EL (cell line): ENCODE measurements at places on chromosomes 16 and 17.

DNA sequence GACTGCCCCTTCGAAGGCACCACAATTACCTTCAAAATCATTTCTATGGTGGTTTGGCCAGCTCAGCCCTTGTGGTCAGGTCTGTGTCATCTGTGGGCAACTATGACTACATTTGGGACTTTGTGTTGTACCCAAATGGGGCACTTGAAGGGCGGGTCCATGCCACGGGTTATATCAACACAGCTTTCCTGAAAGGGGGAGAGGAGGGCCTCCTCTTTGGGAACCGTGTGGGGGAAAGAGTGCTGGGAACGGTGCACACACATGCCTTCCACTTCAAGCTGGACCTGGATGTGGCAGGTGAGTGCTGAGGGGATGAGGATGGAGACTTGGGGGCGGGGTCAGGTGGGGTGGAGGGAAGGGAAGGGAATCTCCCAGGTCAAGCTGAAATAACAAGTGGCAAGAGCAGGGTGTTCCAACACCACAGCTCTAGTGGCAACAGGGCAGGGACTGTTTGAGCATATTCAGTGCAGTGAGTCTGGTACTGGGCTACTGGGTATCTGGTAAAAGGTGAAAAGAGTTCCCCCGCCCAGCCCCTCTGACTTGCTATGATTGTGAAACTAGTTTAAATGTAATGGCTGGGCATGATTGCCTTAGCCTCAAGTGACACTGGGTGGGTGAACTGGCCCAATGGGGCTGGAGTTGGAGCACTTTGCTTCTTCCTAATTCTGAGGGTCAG lies 1.7 kb downstream of the AOC2 start:
- no peak for DNase-seq

- DNase-seq, result no peak
Observed at GRCh38 chr17:47741109-47741792, 8.2 kb downstream of the TBX21 start.

GRCh38 chr16:46918905-46919792 lies 35.0 kb downstream of the GPT2 start:
- DNase-seq, result no peak

GRCh38 chr17:81241648-81242420 lies 2.7 kb downstream of the NDUFAF8 start:
- DNase-seq, result peak; percentile 44

DNA sequence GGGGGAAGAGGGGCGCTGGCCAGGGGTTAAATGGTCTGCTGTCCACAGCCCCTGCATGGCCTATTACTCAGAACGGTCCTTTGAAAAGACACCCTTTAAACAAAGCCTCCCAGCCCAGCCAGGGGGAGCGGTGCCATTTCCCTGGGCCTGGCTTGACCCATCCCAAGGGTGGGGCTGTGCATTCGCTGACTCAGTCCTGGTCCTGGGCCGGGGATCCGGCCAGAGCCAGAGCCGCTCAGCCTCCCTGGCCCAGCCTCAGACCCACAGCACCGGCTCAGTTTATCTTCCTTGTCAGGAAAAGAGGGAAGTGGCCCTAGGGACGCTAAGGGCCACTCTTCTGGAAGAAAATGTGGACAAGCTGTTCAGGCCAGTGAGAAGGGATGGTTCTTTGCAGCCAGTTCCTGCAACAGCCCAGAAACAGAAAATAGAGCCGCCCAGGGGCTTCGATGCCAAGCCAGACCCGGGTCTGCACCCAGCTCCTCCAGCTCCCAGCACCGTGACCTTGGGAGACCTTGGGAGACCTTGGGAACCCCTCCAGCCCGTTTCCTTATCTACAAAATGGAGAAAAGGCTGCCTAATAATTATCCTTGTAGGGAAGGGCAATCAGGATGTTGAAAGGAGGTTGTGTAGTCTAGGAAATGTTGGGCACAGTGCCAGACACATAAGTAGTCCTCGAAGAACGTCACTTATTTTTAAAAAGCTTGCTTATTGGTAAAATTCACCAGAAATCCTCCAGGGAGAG lies 82.5 kb downstream of the ZDHHC7 start:
- peak; percentile 40 for DNase-seq

DNA sequence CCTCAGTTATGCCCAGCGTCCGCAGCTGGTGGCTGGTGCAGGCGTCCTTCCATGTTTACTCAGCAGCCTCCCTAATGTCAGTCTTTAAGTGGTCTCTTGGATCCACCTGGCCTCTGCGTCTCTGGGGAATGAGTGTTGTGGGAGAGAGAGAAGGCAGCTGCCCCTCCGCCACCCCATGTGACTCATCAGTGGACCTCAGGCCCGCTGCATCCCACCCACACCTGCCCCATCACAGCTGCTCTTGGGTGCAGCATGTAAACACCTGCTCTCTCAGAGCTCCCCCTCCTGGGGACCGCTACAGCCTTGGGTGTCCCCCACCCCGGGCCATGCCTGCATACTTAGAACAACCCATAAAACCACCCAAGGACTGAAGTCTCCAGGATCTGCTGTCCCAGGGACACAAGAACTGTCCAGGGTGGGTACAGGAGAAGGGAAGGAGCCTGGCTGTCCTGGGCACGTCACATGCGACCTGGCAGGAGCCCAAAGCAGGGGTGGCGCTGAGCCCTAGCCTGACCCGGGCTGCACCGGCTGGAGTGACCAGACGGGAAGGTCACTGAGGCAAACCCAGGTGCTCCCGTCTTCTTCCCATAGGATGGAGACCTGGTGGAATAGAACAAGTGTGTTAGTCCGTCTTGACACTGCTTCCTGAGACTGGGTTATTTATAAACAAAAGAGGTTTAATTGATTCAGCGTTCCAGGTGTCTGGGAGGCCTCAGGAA lies 4.2 kb downstream of the C16orf90 start:
- no peak for DNase-seq

GRCh38 chr16:27319257-27319965 lies 5.6 kb downstream of the IL4R start:
- no peak for DNase-seq

DNA sequence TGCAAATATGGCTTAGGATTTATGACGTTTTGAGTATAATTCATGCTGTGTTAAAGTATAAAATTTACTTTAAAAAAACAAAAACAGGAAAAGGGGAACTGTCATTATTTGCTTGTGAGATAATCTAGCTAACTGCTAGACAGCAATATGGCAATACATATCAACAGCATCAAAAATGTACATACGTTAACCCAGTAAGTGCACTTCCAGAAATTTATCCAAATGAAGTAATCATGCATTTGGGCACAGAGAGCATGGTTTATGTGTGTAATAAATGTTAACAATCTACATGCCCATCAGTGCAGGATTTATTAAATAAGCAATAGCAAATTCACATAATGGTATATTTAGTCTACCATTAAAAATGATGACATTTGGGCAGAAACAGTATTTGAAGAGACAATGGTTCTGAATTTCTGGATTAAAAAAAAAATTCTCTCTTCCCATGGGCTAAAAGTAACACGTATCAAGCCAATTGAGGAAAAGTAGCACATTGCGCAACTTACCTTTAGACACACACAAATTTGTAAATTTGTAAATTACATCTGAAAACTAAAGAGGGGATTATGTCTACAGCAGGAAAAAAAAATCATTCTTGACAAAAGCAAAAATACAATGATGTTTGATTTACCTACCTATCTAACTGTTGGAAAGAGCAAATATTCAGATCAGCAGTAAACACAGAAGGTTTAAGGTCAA lies 80.2 kb downstream of the CACNG1 start:
- DNase-seq, result no peak

DNA sequence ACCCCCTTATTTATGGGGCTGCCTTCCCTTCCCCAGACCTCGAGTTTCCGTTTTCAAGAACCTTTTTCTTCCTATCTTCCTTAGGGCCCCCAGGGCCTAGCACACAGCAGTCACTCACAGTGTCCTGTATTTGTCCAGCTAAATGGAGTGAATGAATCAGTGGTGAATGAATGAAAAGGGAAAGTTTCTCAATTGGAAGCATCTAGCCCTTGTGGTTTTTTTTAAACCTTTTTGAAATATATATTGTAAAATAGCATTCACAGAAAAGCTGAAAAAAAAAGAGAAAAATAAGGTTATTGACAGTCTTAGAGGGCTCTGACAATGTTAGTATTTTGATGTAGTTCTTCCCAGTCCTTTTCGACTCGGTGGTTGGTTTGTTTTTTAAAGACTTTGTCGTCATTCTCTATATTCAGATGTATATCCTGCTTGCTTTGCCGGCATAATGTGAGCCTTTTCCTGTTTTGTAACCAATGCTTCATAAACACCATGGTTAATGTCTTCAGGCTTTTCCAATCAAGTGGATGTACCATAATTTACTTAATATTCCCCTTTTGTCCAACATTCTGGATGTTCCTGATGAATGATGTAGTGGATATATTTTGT lies 45.3 kb downstream of the RAI1 start:
- no peak for DNase-seq

DNA sequence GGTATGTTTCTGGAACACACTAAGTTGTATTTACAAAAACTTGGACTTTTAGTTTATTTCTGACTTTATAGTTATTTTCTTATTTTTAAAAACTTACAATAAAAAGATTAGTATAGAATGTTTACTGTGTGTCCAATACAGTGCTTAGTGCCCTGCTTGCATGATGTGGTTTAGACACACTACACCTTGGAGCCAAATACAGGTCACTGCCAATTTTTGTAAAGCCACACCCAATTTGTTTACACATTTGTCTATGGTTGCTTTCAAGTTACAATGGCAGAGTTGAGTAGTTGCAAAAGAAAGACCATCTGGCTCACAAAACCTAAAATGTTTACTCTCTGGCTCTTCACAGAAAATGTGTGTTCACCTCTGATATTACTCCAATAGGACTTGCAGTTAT lies 807.1 kb downstream of the KCNJ2 start:
- no peak for DNase-seq

- DNase-seq, result no peak
Observed at GRCh38 chr16:77499373-77500285, 64.8 kb upstream of the ADAMTS18 start.

DNA sequence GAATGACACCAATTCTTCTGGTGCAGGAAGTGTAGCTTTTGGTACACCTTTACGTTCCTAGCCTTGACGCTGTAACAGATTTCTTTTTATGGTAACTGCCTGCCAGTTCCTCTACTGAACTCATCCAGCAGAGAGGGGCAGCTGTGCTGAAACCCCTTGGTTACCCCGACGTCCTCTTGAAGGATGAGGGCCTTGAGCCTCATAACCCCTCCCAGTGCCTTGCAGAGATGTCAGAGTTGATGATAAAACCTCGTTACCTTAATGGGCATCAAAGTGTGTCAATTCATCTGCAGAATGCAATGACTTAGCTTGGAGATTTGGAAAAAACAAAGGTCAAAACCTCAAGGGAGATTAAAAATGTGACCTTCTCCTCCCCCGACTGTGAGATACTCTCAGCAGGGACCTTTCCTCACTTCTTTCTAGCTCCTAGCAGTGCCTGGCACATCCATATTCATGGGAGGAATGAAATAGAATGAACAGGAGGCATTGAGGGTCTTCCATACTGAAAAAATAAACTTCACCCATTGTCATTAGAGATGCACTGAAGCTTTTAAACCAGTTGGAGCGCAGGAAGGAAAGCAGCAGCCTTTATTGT lies 69.2 kb downstream of the SDR42E1 start:
- no peak for DNase-seq

DNA sequence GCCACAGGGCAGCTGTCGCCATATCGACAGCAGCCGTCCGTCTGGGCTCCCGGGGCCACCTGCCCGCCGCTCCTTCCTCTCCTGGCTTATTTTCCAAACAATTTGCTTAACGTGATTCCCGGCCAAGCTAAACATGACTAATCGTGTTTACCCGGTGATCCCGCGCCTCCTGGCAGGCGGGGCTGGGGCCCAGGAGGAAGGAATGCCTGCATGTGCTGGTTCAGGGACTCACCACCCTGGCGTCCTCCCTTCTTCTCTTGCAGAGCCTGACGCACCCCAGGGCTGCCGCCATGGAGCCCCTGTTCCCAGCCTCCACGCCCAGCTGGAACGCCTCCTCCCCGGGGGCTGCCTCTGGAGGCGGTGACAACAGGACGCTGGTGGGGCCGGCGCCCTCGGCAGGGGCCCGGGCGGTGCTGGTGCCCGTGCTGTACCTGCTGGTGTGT lies 6.1 kb downstream of the SSTR5 start:
- DNase-seq, result peak; percentile 26

DNA sequence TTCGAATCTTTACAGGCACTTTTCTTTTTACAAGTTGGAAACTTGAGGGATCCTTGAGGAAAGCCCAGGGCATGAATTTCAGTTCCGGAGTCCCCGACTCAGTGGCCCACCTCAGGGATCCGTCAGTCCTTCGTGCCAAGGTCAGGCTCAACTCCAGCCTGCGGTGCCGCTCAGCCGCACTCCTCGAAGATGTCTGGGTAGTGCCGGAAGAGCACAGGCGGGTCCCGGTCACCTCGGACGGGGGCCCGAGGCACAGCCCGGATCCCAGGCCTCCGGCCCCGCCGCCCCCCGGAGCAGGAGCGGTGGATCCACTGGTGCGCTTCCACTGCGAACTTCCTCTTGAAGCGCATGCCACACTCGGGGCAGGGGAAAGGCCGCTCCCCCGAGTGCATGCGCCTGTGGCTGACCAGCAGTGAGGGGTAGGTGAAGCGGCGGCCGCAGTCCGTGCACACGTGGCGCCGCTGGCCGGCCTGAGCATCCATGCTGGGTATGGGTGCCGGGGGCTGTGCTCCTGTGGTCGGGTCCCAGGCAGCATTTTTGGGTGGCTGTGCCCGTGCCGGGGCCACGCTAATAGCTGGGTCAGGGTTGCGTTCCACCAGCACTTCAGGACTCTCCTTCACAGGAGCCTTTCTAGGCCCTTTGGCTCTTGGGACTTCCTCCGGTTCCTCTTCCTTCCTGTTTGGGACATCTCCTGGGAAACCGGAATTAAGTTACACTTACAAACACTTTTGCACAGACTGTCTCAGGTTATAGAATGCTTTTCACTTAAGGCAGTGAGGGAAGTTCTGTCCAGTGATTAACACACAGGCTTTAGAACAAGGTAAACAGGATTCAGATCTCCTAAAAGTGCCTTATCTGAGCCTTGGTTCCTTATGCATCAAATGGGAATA lies 1.5 kb downstream of the ZNF688 start:
- DNase-seq, result no peak

GRCh38 chr17:55284001-55284884 lies 19.5 kb downstream of the HLF start:
- no peak for DNase-seq

DNA sequence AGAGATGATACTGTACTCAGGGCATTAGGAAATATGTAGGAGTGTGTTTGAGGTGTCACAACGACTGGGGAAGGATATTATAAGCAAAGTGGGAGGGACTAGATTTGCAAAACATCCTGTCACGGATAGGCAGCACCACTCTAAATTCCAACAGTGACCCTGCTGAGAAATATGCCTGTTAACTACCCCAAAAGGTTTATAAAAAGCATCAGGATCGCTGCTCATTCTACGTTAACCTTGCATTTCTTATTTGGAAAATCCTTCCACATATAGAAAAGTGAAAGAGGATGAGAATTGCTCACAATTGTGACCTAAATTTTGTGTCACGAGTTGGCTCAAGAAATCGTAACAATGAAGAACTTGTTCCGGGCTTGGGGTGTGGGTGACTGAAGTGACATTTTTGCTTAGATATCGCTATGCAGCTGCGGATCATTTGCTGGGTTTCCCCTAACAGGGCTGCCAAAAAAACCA lies 51.6 kb downstream of the N4BP1 start:
- DNase-seq, result peak; percentile 61

DNA sequence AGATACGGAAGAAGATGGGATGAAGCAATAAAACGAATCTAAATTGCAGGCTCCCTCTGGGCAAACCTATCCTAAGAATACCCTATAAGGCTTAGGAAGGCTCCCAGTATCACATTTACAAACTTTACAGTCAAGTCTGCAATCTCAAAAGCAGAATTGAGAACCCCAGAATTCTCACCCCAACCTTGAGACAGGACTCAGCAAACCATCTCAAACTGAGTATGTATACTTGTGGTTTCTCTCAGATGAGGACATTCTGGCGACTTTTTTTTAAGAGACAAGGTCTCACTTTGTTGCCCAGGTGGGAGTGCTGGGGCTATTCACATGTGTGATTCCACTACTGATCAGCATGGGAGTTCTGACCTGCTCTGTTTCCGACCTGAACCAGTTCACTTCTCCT lies 19.3 kb upstream of the ITGA2B start:
- DNase-seq, result no peak
